ENCODE measurements at places on chromosomes 6 and 20. TPM values are rescaled to one million over a fixed set of nuclear protein-coding genes. Genes with fewer than 3 reads are reported as not detected.

Gene CGAS
- total RNA-seq: 1.0 TPM

Gene NFKBIL1
- 24.7 TPM for total RNA-seq

Gene LY6G6F
- not detected for total RNA-seq

Gene SLC52A3
- not detected for total RNA-seq

Gene SASH1
- 49.3 TPM for total RNA-seq

Gene MICA
- 33.2 TPM for total RNA-seq

Gene CPXM1
- total RNA-seq: 0.13 TPM

Gene C6orf15
- not detected for total RNA-seq

Gene SMLR1
- total RNA-seq: not detected
